Activated T-helper 2 cell treated with anti-CD3 and anti-CD28 coated beads, Interferon-gamma antibody, Interleukin-2, Interleukin-4, amounts not matched to agents 10 μg/mL and 5 μg/mL and 100 μg/mL, durations not matched to agents 14 hours and 24 hours and 36 hours (primary cell): ENCODE measurements at places on chromosomes 1 and 21.

DNA sequence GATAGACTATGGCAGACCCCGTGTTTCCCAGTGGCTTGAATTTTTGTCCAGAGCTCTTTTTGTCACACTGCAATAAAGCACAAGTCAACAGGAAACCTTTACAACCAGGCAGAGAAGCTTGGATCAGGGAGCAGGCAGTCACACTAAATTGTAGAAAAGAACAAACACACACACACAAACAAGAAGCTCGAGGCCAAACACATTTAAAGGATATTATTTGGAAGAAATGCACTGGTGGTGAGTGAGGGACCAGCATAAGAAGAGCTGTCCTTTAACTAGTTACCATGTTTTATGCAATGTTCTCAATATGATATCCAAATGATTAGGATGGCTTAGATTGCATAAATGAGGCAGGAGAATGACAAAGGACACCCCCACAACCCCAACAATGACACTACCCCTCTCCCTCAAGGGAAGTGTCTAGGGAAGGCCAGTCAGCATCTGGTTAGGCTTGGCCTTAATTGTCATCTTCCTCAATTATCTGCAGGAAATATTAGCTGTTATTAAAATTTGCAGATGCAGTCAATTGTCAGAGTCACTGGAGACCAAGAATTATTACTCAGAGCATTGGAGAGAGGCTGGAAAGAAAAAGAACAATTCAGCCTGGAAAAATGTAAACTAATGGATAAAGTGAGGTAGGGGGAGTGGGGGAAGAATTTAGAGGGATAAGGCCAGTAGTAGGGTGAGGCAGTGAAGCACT lies 35.3 kb downstream of the DDR2 start:
- no peak for DNase-seq

GRCh38 chr1:6757719-6758435 lies 27.4 kb upstream of the CAMTA1 start:
- no peak for DNase-seq

DNA sequence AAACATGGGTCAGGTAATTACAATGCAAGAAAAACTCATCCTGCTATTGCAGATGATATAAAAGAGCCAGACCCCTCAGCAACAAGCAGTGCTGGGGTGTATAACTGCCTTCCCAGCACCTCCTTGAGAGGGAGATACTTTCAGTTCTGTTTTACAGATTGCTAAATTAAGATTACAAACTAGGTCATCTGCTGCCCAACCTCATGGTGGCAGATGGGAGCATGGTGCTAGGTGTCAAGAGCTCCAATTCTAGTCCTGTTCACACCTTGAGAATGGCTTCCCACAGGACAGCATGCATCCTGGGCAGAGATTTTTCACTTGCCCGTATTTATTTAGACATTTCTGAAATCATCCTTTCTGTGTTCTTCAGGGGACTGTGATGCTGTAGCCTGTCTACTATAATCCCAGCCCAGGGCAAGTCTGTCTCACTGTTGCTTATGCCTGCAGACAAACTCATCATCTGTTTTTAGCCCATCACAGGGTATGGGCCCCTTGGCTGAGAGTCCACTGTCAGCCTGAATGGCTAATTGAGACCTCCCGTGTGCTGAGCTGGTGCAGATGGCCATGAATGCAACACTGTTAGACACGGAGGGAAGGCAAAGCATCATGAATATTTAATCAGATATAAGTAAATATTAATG lies 40.2 kb upstream of the PBX1 start:
- no peak for DNase-seq

DNA sequence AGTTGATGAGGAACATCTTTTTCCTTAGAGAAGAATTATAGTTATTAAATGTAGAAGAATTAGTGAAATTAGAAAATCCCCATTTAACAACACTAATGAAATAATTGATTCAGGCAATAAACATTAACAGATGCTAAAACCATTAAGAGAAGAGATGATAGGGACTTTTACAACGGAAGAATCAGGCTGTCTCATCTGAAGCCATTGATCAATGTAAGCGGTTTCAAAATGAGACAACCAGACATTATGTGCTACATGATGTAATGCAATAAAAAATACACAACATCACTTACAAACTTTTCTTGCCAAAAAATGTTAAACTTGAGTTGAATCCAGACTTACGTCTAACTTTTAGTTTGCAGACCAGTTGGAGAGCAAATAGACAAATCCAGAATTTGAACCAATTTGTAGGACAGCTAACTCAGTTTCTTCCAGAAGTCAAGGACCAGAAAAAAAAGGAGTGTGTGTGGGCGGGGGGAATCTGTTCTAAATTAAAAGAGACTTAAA lies 165.4 kb upstream of the DPT start:
- no peak for DNase-seq

DNA sequence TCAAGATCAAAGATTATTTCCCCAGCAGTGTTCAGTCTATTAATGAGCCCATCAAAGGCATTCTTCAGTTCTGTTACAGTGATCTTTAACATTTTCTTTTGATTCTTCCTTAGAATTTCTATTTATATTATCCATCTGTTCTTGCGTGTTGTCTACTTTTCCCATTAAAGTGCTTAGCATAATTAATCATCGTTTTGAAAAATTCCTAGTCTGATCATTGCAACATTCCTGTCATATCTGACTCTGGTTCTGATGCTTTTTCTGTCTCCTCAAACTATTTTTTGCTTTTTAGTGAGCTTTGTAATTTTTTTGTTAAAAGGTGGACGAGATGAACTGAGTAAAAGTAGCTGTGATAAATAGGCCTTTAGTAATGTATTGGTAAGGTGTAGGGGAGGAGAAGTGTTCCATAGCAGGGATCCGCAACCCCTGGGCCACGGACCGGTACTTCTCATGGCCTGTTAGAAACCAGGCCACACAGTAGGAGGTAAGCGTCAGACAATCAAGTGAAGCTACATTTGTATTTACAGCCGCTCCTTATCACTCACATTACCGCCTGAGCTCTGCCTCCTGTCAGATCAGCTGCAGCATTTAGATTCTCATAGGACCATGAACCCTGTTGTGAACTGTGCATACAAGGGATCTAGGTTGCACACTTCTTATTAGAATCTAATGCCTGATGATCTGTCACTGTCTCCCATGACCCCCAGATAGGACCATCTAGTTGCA lies 163.3 kb downstream of the PIK3R3 start:
- DNase-seq = no peak

- DNase-seq = no peak
Observed at GRCh38 chr1:41900603-41901444, 17.9 kb downstream of the HIVEP3 start.
